IgD-negative memory B cell (primary cell): ENCODE measurements at places on chromosomes 6 and 20. TPM values are rescaled to one million over a fixed set of nuclear protein-coding genes. Genes with fewer than 3 reads are reported as not detected.

The OPRM1 gene
- polyA plus RNA-seq = not detected

The CRNKL1 gene
- 9.7 TPM for polyA plus RNA-seq

The EYA2 gene
- 0.11 TPM for polyA plus RNA-seq

The COL9A1 gene
- not detected for polyA plus RNA-seq

The ZNF184 gene
- polyA plus RNA-seq = 9.0 TPM

The COL9A3 gene
- 11.9 TPM for polyA plus RNA-seq

The SPAG4 gene
- 1.9 TPM for polyA plus RNA-seq

The TMEM151B gene
- polyA plus RNA-seq = not detected

The TRAPPC3L gene
- not detected for polyA plus RNA-seq

The TAAR1 gene
- not detected for polyA plus RNA-seq

The GABBR1 gene
- polyA plus RNA-seq = 6.8 TPM

The LKAAEAR1 gene
- 0.83 TPM for polyA plus RNA-seq

The XKR7 gene
- polyA plus RNA-seq = not detected

The EMILIN3 gene
- polyA plus RNA-seq = not detected

The GJA1 gene
- polyA plus RNA-seq = not detected

The RIPPLY2 gene
- not detected for polyA plus RNA-seq

The PEX3 gene
- 17.9 TPM for polyA plus RNA-seq

The TBXT gene
- polyA plus RNA-seq = not detected

The ZBTB12 gene
- polyA plus RNA-seq = not detected

The VSX1 gene
- polyA plus RNA-seq = not detected

The LY6G6F gene
- 0.95 TPM for polyA plus RNA-seq

The GINS1 gene
- 1.2 TPM for polyA plus RNA-seq

The MUCL3 gene
- not detected for polyA plus RNA-seq

The BFSP1 gene
- polyA plus RNA-seq = not detected

The DLK2 gene
- polyA plus RNA-seq = not detected

The IYD gene
- not detected for polyA plus RNA-seq

The TNFRSF6B gene
- not detected for polyA plus RNA-seq

The TRIM15 gene
- not detected for polyA plus RNA-seq

The HDGFL1 gene
- not detected for polyA plus RNA-seq
